ENCODE measurements at places on chromosomes 11 and 22.

DNA sequence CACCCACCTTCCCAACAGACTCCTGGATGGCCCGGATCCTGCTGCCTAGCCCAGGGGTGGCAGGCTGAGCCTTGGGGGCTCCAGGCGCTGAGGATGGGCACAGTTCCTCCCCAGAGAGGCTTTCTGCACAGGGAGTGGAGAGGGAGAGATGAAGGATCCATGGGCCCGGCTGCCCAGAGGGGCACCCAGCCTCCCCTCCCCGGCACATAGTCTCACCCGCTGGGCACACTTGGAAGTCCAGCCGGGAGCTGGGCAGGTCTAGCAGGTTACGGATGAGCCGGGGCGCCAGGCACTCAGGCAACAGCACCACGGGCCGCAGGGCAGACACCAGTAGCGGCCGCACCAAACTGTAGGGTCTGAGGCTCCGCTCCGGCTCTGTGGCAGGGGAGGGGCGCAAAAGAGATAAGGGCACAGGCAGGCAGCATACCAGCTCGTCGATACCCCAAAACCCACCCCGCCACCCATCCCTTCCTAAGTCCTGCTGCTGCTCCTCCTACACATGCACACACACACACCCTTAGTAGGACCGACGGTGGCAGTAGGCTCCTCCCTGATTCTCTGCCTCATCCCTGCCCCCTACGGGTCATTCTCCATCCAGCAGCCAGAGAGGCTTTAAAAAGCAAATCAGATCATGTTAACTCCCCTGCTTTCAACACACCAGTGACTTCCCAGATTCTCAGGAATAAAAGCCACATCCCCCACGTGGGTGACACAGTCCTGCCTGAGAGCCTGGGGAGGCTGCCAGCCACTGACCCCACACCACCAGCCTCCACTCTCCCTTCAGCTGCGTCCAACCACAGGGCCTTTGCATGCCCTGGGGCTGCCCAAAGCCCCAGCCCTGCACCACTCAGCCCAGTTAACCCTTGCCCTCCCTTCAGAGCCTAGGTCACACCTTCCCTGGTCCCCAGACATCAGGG is 6.5 kb upstream of the MFNG start:
- DNase-seq = no peak

- DNase-seq = no peak
Observed at GRCh38 chr11:78689585-78690153, 115.0 kb upstream of the NARS2 start.

DNA sequence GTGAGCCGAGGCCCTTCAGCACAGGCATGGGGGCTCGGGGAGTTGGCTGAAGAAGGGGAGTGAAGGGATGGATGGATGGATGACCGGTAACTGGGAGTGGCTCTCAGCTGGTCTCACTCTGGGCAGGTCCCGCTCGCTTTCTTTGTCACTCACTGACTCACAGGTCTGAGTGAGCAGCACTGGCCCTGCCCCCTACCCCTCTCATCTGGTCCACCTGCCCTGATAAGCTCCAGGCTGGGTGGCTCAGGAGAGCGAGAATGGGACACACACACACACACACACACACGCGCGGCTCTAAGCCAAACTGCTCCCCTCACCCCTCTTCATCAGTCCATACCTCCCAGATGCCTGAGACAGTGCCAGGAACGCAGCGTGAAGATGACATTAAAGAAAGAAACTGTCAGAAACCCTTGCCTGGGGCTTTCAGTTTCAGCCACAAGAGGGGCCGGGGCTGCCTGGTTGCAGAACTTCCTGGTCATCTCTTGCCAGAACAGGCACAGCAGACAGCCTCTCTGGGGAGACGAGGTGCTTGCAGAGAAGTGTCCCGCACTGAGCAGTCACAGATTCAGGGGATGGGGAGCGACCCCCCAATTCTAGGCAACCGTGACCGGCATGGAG is 16.5 kb upstream of the SHISAL1 start:
- no peak for DNase-seq

DNA sequence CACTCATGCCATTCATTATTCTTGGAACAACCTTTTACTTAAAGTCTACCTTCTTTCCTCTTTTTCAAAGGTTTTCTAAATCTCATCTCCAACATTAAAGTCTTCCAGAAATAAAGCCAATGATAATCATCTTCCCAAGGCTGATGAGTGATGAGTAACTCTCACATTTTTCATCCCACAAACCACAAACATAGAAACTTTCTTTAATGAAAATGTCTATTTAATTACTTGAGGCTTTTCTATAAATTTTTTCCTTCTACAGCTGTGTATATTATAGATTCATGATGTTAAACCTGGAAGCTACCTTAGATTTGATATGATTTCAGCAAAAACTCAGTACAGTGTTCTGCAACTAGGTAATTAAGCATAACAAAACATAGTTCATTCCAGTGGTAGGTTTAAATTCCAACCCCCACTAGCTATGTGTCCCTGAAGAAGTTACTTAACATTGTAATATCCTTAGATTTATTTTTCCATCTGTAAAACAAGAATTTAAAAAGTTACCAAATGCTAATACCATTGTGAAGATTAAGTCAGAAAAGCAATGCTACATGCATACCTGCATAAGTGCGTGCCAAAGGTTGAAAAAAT is 845.4 kb downstream of the KCNA4 start:
- no peak for DNase-seq

Data from right kidney (tissue), 9 donors.